Nasal cavity respiratory epithelium epithelial cell of viscerocranial mucosa (primary cell): ENCODE measurements at places on chromosomes 11 and 22. TPM values are rescaled to one million over a fixed set of nuclear protein-coding genes. Genes with fewer than 3 reads are reported as not detected.

Gene KRTAP5-11
- total RNA-seq: not detected in 2 replicates

Gene NCF4
- total RNA-seq: not detected in 2 replicates

Gene NNMT
- 0.34 and 1.9 TPM in 2 replicates for total RNA-seq

Gene FBLN1
- total RNA-seq: 11.6 and 154 TPM in 2 replicates

Gene DTX4
- total RNA-seq: 1.7 and 14.5 TPM in 2 replicates
